ENCODE measurements at places on chromosomes 13 and 19.

- DNase-seq: no peak
Measured at GRCh38 chr13:47480951-47481350, 520.1 kb downstream of the SUCLA2 start.

- DNase-seq: no peak
Measured at GRCh38 chr19:55257461-55258420, 1.1 kb downstream of the PPP6R1 start.

GRCh38 chr13:94542917-94543316 is 53.0 kb downstream of the TGDS start:
- DNase-seq: no peak

GRCh38 chr13:28622286-28622685 is 36.6 kb upstream of the POMP start:
- DNase-seq: no peak

GRCh38 chr19:5700455-5701092 is 10.5 kb downstream of the RPL36 start:
- DNase-seq: no peak

GRCh38 chr19:48445256-48445605 is 552 bp upstream of the GRWD1 start:
- DNase-seq: peak; percentile 78

GRCh38 chr19:56423985-56424353 is 19.8 kb downstream of the ZNF583 start:
- DNase-seq: no peak

- DNase-seq: no peak
Measured at GRCh38 chr13:26255115-26255514, 1.2 kb downstream of the CDK8 start.

- no peak for DNase-seq
Measured at GRCh38 chr19:3338541-3339181, 27.7 kb upstream of the NFIC start.

DNA sequence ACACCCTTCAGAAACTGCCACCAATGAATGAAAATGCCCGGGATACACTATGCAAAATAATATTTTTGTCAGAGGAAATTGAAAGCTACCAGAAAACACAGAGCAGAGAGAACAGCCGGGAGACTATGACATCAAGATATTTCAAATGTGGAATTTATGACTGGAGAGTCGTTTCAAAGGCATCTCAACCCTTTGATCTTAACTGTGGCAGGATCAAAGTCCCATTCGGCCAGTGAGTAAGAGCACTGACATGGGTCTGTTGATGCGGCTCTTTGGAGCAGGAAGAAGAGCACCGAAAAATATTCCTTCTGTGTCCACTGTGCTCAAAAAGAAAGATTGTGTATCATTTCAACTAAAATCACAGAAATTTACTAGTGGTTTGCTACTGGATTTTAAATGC is 201.9 kb downstream of the RFC3 start:
- DNase-seq: peak; percentile 48

DNA sequence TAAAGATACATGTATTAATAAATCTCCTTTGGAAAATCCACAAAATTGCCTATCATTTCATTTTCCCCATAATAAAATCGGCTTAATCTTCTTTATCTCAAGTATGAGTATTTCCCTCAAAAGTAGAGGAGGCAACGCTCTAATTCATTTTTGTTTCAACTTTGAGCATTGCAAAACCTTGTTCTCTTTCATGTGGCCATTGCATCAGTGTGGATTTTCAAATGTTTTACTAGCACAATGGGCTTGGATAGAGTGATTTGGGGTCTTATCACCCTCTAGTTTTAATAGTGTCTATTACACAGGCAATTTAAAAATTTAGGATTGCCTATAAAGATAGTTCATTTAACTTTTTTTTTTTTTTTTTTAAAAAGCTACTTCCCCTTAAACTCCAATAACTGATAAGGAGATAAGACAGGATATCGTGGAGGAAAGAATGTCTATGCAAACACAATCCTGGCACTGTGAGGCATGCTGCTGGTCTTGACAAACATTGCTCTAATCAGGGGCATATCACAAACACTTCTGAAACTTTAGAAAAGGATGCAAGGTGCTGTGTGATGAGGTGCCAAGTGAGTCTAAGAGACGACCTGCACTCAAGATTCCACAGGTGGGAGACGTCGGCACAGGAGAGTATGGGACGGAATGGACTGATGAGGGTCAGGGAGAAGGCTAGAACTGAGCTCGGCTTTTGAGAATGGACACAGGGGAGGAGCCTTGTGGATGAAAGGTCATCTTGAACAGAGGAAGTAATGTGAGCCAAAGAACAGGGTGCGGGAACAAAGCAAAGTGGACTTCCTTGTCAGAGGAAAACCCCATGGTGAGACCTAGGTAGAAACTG is 199.7 kb downstream of the IRS2 start:
- DNase-seq: no peak

DNA sequence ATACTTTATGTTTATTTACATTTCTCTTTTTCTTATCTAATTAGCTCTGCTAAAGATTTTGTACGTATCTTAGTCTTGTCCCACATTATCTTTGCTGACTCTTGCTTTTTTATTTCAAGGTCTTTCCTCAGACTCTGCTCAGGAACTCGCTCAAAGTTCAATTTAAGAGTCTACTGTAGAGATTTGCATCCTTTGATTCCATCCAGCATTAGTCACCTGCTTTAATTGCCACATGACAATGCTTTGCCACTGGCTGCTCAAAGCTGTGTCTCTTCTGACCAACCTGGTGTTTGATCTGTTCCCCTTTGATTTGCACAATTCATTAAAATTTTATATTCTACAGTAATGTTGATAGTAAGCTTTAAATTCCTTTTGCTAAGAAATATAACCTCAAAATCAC is 157.9 kb upstream of the FREM2 start:
- no peak for DNase-seq

DNA sequence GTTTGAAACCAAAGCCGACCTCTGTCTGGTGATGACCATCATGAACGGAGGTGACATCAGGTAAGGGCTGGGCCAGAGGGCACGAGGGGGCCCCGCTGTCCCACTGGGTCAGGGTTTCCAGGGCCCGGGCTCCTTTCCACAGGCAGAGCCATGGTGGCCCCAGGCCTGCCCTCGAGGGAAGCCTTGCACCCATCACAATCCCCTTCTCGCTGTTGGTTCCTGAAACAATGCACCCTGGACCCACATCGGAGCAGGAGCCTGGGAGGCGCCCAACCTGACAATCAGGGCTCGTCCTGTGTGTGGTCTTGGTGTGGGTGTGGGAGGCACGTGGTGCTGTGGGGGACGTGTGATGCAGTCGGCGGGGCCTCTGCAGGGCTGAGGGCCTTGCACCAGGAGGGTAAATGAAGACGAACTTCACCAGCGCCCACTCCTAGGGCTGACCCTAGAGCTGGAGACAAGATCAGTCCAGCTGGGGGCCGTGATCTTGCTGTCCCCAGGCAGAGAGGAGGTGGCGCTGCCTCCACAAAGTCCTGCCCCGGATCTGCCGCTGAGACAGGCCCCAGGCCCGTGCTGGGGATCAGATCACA is 2.8 kb downstream of the GRK1 start:
- no peak for DNase-seq

- no peak for DNase-seq
Measured at GRCh38 chr13:110307767-110308655, 927 bp downstream of the COL4A2 start.

DNA sequence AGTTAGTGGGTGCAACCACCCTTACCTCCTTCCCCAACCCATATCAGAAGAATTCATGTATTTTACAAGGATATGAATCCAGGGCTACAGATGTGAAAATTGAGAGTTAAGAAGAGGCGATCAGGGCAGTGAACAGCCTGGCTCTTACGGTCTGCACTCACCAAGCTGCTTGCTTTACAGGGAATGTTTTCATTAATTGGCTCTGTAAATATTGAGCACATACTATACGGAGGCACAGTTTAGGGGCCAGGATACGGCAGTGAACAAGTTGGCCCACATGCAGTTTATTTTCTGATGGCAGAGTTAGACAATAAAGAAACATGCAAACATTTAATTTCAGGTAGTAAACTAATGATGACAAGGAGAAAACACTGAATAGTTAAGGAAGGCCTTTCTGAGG is 6.4 kb downstream of the POLR1D start:
- DNase-seq: no peak

- DNase-seq: no peak
Measured at GRCh38 chr13:26628706-26629105, 71.2 kb downstream of the WASF3 start.

DNA sequence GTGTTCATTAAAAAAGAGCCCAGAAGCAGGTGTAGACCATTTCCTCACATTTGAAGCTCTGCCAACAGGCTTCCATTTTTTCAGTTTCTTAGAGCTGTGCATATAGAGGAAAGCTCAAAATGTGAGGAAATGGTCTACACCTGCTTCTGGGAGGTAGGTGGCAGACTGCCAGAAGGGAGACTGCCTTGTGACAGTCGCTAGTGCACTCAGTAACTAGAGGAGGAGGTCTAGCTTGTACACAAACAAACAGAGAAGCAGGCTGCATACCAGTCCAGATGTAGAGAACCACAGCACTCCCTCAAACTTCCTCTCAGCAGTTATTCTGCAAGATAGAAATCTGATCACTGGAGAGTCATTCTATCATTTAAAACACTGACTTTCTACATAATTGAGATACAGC is 800.2 kb downstream of the EFNB2 start:
- DNase-seq: no peak

DNA sequence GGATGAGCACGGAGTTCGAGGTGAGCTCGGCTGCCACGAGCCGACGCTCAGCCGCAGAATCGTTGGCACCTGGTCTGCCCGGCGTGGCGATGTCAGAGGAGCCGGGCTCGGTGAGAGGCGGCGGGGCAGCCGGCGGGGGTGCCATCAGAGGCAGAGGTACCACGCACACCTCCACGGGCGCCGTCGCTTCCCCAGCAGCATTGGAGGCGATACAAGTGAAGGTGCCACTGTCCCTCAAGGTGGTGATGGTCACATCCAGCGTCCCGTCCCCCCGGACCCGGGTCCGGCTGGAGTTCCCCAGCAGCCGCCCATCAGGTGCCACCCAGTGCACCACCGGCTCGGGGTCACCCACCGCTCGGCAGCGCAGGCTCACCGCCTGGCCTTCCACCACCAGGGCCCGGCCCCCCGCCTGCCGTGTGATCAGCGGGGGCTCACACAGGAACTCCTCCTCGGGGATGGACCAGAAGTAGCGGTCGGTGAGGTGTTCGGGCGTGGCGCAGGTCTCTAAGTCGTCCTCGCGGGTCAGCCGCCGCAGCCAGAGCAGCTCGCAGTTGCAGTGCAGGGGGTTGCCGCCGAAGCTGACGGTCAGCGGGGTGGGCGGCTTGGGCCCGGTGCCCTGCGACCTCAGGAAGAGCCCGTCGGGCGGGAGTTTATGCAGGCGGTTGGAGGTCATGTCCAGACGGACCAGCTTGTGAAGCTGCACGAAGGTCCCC is 6.5 kb downstream of the LRFN1 start:
- no peak for DNase-seq

DNA sequence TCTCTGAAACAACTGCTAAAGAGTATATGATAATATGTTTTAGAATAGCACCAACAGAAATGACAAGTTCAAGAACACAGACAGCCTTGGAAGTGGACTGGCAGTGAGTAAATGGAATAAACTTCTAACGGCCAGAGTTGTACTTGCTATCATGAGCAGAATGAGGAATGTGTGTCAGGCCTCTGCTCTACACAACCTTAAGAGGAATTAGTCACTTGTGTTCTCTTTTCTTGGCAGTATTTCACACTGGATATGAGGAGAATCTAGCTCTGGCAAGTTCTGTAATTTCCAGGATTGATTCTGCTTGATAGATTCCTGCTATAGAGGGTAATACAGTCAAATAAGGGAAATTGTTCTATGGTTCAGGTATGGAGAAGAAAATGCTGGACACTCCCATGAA is 757.3 kb downstream of the EFNB2 start:
- DNase-seq: no peak

DNA sequence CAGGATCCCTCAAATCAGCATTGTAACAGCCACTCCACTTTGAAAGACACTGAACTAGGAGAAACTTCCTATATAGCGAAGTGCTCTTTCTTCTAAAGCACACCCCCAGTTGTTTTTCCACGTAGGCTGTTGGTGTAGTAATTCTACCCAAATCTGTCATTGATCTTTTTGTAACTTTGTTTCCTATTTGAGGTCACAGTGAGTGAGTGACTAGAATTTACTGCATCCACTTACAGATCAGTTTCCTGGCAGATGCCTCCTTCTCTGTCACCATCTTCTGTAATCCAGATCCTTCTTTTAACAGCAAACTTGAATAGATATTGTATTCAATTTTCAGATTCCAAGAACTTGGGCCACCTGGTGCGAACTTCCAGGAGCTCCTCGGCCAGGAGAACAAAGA is 15.3 kb downstream of the ZAR1L start:
- DNase-seq: peak; percentile 22

DNA sequence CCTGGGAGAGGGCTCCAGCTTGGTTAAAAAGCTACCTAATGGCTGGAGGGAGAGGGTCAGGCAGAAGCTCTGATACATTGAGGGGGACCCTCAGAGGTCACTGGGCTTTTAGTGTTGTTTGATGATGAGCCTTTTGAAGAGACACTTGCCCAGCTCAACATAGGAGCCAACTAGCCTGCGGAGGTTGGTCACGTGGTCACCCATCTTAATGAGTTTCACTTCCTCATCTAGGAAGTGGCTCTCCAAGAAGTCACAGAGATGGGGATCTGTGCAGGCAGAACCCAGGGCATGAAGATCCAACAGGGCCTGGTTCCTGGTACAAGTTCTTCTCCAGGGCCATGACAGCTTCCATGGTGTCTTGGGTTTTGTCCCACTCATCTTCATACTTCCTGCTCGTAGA is 33.4 kb downstream of the IPO5 start:
- no peak for DNase-seq

GRCh38 chr19:33693678-33694077 is 71.9 kb downstream of the CHST8 start:
- DNase-seq: no peak

- DNase-seq: no peak
Measured at GRCh38 chr13:67351909-67352308, 121.8 kb upstream of the PCDH9 start.

DNA sequence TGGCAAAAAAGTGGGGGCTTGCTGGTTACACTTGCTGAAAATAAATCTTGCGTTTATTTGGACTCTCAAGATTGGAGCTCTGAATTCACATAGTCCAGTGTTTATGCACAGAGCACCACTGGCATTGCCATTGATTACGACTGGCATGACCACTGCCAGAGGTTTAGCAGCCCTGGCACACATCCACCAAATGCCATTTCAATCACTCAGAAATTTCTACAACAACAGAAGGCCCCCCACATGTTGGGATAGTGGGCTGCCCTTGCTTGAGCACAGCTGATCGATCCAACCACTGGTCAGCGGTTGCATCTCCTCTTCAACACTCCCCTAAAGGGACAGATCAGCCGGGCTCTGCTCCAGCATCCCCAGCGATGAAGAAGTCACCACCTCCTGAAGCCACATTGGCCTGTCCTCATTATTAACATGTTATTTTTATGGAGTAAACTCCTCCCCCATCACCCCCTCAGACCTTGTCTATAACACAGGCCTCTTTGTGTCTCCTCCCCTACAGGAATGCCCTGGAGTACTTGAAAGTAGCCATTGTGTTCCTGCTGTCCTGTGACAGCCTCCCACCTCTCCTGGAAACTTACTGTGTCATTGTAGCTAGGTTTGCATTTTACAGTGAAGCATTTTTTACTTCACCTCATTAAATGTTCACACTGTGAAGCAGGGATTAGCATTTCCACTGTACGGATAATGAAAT is 51.3 kb downstream of the CDADC1 start:
- no peak for DNase-seq

GRCh38 chr13:33034882-33035520 is 18.8 kb downstream of the KL start:
- DNase-seq: no peak

GRCh38 chr19:40315812-40316470 is 30.8 kb upstream of the AKT2 start:
- no peak for DNase-seq

- no peak for DNase-seq
Measured at GRCh38 chr13:40600149-40600751, 66.2 kb downstream of the FOXO1 start.

- DNase-seq: no peak
Measured at GRCh38 chr19:44202974-44203373, 9.4 kb upstream of the ZNF227 start.

Data from renal pelvis (tissue), 12 donors.